Stimulated activated CD8-positive, alpha-beta memory T cell treated with anti-CD3 and anti-CD28 coated beads, Interleukin-4, amount 100 ng/mL, for 1 hour (primary cell): ENCODE measurements at places on chromosomes 5 and 9.
A peak's percentile ranks its signal among the peaks of the same experiment; 100 is the strongest.

DNA sequence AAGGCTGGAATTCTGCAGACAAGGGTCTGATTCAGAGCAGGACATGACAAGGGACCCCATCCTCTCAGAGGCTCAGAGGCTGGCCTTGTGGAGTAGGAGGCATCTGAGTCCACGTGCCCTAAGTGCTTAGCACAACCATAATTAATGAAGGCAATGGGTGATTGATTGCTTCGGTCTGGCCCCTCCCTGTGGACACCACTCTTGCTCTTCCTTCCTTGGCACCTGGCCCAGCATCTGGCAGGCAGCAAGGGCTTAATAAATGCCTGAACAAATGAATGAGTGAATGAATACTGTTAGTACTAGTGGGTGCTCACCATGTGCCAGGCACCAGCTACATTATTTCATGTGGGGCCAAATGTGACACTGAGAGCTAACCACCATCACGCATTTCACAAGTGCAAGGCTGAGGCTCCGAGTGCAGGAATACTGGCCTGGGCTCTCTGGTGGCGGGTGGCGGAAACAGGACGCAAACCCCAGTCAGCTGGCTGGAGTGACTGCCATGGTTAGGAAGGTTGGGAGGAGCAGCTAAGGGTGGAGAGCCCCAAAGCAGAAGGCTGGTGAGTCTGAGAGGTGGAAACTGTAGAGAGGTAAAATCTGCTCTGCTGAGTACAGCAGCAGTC lies 53.6 kb downstream of the ASS1 start:
- DNase-seq: no peak

DNA sequence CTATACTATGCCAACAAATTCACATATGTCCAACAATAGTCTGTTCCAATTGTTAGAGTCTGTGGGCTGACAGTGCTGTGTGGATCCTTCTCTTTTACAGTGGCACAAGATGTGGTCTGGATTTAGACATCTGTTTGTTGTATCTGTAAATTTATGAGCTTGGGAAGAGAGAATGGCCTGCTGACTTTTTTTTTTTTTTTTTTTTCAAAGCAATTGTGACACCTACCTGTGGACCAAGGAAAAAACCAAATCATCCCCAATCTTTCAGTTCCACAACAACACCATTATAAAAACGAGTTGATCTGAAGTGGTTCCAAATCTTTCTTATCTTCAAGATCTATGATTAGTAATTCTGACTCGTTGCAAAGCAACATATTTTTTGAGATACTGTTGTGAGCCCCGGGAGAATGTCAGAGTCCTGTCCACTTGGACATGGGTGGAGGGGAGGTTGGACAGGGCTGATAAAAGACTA lies 4.9 kb downstream of the IRX2 start:
- no peak for DNase-seq

- no peak for DNase-seq
Observed at GRCh38 chr5:136006164-136006563, 22.6 kb upstream of the TGFBI start.

GRCh38 chr9:93505541-93506132 lies 52.3 kb upstream of the FAM120AOS start:
- DNase-seq: no peak

DNA sequence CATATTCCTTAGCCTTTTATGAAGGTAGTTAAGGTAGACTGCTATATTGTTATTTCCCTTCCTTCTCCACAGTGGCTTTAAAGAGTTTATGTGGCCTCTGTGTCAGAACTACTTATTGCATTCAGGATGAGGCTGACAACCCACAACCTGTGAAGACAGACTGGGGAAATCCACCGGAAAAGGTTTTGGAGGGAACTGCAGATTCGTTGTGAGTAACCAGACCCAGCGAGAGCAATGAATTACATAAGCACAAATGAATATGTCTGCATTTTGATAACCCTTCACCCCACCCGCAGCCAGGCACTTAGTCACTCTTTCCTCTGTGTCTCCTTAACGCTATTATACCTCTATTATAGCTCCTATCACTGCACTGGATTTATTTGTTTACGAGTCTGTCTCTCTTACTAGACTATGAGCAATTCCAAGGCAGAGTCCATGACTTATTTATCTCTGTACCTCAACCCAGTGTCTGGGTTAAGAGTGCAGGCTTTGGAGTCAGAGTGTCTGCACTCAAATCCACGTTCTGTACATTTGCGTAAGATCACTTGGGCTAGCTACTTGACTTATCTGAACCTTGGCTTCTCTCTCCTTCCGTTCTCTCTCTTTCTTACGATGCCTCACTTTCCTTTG lies 19.2 kb downstream of the KCTD16 start:
- DNase-seq: peak; percentile 28

DNA sequence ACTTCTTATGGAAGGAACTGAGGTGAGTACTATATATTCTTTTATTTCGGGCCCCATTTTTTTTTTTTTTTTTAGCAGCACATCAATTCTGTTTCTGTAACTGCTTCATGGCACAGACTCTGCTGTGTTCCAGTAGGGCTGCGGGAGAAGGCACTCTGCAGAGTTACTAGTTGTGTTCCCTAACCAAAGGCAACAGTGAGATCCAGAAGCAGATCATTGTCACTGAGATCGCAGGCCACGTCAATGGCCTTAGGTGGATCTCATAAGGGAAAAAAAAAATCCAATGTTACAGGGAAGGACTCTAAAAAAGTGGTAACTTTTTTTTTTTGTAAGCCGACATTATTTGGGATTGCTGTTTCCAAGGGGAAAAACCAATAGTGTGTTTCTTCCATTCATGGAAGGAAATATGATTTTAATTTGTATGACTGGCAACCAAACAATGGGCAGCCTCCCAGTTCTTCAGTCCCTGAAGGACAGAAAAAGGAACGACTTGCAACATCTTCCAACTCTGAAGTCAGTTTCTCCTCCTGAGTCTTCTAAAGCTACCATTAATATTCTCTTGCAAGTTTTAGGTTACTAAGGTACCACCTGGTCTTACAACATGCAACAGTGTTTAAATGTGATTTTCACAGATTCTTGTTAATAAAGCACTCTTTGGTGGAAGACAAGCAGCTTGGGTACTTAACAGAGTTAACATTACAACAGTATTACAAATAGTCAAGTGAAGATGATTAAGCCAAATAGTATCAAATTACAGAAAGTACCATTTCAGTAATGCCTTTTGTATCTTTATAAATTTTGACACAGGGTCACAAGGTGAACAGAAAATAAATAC lies 52.8 kb downstream of the HABP4 start:
- no peak for DNase-seq

DNA sequence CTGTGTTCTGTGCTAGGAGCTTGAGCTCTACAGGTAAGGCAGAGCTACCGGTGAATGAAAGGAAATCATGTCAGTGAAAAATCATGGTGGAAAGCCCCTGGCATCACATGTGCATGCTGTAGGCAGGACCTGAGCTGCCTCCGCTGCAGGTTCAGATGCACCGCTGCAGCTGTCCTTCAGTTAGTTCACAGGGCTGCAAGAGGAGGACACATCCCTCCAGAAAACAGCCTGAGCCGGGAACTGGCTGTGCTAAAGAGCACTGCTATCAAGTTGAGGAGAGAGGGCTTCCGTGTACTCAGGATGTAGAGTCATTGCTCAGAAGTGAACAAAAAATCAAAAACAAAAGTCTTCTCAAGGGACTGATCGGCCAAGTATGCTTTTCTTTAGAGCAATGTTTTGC lies 138.6 kb downstream of the ERCC6L2 start:
- no peak for DNase-seq

- no peak for DNase-seq
Observed at GRCh38 chr9:98634685-98635336, 73.9 kb downstream of the GABBR2 start.

GRCh38 chr5:67992923-67993322 lies 222.6 kb upstream of the PIK3R1 start:
- no peak for DNase-seq

- no peak for DNase-seq
Observed at GRCh38 chr5:145551714-145552113, 283.4 kb downstream of the PRELID2 start.

DNA sequence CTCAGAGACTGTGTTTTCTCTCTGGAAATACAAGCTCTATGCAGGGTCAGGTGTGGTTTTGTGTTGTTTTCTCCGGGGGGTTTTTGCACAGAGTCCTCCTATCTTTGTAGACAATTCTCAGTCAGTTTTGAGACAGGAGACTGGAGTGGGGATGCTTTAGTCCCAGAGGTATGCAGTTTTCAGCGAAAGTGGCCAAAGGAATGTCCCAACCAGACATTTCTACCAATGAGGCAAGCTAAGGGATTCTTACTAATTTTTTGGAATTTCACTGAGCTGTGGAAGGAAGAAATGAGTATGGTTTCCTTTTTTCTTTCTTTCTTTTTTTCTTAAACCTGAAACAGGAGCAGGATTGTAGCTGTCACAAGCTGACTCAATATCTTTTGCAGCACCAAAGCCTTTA lies 35.3 kb upstream of the PLPP1 start:
- DNase-seq: no peak

- DNase-seq: no peak
Observed at GRCh38 chr9:90904706-90905478, 103.3 kb downstream of the SYK start.

- DNase-seq: no peak
Observed at GRCh38 chr5:77292026-77292757, 81.7 kb downstream of the PDE8B start.

DNA sequence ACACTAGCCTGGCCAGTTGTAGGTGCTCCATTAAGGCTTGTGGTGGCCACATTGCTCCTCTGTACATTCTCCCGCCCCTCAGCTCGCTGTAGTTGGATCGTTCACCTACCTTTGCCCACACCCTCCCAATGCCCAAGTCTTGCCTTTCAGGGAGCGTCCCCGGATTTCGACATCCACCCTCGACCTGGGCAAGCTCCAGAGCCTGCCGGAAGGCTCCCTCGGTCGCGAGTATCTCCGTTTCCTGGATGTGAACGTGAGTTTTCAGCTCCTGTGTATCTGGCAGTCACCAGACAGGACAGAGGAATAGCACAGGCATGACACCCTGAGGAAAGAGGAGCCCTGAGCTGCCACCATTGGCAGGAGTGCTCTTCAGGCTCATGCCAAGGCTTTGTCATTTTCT lies 3.0 kb downstream of the COQ4 start:
- DNase-seq: no peak

DNA sequence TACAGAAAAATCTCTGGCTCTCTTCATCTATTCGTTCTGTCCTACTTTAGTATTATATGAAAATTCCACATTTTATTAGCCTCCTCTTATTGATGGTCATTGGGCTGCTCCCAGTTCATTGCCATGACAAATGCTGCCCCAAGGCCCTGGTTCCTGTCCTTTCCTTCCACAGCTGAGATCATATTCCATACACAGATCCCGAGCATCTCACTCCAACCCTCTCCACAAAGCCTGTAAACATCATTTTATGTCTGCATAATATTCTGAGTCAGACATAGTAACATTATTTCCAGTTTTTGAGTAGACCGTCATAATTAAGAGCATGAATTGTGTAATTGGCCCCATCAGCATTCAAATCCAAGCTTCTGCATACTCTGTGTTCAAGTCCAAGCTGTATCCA lies 86.3 kb downstream of the MVB12B start:
- no peak for DNase-seq

DNA sequence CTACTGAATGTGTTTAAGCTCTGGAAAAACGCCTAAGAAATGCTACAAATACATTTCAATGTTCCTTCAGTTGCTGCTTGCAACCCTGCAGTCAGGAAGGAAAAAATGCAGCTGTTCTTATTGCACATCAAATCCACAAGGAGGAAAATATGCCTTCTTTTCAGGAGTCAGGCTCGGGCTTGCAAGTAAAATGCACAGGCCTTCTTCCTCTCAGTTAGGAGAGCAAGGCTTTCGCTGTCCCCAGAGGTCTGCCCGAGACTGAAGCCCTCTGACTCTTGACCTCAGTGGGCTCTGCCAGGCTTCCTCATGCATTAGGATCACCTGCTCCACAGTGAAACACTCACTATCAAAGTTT lies 899 bp upstream of the SHC3 start:
- no peak for DNase-seq

GRCh38 chr5:150464554-150465012 lies 15.0 kb upstream of the RPS14 start:
- DNase-seq: no peak

GRCh38 chr5:119400245-119400644 lies 44.4 kb downstream of the TNFAIP8 start:
- DNase-seq: no peak

DNA sequence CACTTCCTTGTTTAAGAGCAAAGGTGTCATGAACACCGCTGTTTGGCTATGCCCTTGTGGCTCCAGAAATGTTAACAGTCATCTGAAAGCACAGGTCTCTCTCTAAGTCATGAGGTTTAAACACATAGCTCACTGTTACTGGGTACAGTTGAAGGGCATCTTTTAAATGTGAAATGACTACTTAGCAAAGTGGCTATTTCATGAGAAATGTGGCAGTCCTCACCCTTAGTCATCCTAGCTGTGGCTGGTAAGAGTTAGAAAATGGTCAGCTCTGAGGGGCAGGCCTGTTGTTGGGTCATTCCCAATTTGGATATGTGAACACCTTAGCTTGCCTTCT lies 24.2 kb upstream of the TMEM171 start:
- no peak for DNase-seq

GRCh38 chr5:69231281-69231680 lies 3.4 kb upstream of the CDK7 start:
- DNase-seq: no peak

DNA sequence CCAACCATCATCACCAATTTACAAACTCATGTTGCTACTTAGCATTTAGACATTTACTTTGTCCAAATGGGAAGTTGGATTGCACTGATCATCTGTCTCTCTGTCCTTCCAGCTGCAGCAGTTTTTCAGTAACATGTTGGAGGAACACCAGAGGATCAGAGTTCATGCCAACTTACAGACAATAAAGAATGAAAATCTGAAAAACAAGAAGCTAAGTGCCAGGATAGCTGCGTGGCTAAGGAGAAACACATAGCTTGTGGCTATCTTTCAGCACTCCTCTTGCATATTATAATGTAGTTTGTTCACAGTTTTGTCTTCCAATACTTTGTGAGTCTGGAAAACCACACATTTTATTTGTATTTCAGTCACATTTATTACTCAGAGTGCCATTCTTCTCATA lies 6.4 kb upstream of the ARL14EPL start:
- DNase-seq: no peak

DNA sequence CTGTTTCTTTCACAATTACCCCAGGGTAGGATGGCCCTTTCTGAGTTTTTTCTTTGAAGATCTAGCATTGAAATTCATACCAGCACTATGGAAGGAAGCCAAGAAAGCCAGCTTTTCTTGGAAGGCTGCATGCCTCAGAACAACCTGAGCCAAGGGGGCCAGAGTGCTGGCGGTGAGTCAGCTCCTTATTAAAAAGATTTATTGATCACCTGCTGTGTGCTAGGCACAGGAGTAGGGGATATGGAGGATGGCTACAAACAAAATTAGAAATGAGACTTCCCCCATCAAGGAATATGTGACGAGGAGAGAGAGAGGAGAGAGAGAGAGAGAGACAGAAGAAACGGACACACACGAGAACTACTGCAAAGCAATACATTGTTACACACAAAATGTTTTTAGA lies 184.6 kb upstream of the PUM3 start:
- no peak for DNase-seq

- DNase-seq: no peak
Observed at GRCh38 chr5:67963789-67964519, 251.6 kb upstream of the PIK3R1 start.

GRCh38 chr5:131496400-131496713 lies 138.7 kb downstream of the RAPGEF6 start:
- no peak for DNase-seq
